ENCODE measurements at places on chromosomes 12 and 14. TPM values are rescaled to one million over a fixed set of nuclear protein-coding genes. Genes with fewer than 3 reads are reported as not detected.

DNA sequence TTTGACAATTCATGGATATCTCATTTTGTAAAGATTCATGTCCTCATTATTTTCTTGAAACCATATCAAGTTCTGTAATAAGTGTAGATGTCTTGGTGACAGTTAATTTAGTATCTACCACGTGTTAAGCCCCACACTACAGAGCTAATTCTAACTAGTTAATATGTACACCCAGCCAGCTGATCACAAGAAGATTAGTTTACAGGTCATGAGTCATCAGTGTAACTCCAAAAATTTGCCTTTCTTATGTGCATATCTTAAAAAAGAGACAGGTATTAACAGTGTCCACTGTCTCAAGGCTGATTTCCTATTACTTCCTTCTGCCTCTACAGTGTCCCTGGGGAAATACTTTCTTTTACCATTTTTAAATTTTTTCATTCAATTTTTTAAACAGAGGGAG lies 13.3 kb upstream of the YBX3 start:
- DNase-seq: no peak

DNA sequence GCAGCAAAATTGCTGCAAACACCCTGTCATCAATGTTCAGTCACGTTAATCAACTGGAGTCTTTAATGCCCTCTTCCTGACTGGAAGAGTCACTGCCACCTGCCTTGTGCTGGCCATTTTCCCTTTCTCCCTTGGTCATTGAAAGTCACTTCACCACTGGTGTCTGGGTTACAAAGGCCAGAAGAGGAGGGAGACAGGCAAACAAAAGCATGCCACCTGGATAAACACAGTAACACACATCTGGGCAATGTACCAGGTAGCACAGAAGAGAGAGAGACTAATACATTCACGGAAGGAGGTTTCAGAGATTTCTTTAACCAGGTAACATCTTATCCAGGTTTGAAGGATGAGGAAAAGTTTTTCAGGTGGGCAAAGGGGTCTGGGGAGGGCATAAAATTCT lies 32.7 kb downstream of the GPHB5 start:
- no peak for DNase-seq

- DNase-seq: no peak
Measured at GRCh38 chr12:104662203-104662602, 205.5 kb downstream of the CHST11 start.

DNA sequence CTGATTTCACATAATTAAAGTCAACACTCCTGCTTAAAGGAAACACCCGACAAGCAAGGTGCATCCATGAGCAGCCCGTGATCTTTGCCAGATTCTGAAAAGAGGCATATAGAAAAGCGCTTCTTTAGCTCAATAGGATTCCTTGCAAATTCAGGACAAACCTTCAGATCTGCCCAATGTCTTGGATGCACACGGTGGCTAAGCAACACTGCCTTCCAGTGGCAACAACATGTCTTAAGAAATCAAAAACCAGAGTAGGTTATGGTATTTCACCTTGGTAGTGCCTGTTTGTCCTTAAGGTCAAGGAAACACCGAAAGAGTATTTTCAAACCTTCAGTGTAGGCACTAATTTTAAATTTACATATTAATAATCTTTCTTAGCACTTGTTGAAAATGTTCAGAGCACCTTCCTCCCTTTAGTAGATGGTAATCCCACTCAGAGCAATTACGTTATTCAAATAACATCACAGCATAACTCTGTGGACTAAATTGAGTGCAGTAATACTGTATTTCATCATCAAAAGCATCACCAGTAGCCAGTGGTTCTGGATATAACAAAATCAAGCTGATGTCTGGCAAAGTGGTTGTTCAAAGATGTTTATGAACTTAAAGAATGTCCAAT lies 58.0 kb upstream of the CDKN3 start:
- peak; percentile 7 for DNase-seq

The TMTC1 gene
- total RNA-seq: 9.5 TPM

DNA sequence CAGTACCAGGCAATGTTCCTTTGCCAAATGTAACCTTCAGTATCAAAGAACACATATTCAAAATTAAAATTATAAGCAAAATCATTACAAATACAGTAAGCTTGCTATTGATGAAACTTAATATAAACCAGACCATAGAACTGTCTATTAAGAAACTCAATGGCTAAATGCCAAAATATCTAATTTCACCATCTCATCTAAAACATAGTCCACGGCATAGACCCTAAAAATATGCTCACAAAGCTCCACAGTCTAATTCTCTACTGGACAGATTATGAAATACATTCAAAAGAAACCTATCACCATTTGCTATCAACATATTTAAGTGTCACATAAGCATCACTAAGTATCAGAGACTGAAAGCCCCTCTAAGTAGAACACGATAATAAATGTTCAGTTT lies 25.2 kb downstream of the DUSP16 start:
- no peak for DNase-seq

DNA sequence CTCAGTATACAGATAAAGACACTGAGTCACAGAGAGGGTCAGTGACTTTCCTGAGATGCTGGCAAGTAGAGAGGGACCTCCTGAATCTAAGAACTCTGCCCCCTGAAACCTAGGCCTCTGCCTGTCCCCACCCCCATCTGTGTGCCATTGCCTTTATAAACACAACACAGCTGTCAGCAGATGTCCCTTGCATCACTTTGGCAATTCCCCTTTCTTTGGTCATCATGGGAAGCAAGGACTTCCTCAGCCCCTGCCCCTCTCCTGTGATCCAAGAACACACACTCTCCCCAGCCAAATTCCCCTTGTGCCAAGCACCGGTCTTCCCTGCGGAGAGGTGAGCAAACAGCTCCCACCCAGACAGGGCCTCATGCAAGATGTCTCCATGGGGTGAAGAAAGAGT lies 8.3 kb downstream of the TSPAN11 start:
- DNase-seq: no peak

- DNase-seq: no peak
Measured at GRCh38 chr12:90368081-90368480, 586.9 kb downstream of the CCER1 start.

The RGS6 gene
- total RNA-seq: not detected
